ENCODE measurements at places on chromosomes 4 and X. TPM values are rescaled to one million over a fixed set of nuclear protein-coding genes. Genes with fewer than 3 reads are reported as not detected.
A peak's percentile ranks its signal among the peaks of the same experiment; 100 is the strongest.

- peak; percentile 66 for DNase-seq
- no peak overlapping the region for H3K4me3 ChIP-seq
- H3K27me3 ChIP-seq, result no peaks in the 10 kb centered on the region
- H3K27ac ChIP-seq, result peak overlapping the region; percentile 37
Measured at GRCh38 chr4:75345423-75345822, 168.8 kb downstream of the RCHY1 start.

GRCh38 chr4:10107111-10108091 lies 9.2 kb downstream of the WDR1 start:
- H3K27ac ChIP-seq, result peak overlapping the region; percentile 81
- no peak for DNase-seq
- H3K4me1 ChIP-seq, result peaks cover 44% of the 10 kb centered on the region
- peaks cover 35% of the 10 kb centered on the region for H3K36me3 ChIP-seq
- no peaks in the 10 kb centered on the region for H3K27me3 ChIP-seq

GRCh38 chrX:102968216-102968615 lies 31.1 kb downstream of the RAB40AL start:
- H3K27ac ChIP-seq, result no peak overlapping the region
- DNase-seq, result no peak
- no peak overlapping the region for H3K4me3 ChIP-seq
- H3K27me3 ChIP-seq, result no peaks in the 10 kb centered on the region
- H3K36me3 ChIP-seq, result no peaks in the 10 kb centered on the region
- no peaks in the 10 kb centered on the region for H3K4me1 ChIP-seq

GRCh38 chr4:129883996-129884395 lies 788.0 kb downstream of the C4orf33 start:
- no peaks in the 10 kb centered on the region for H3K4me1 ChIP-seq
- no peak overlapping the region for H3K27ac ChIP-seq
- H3K36me3 ChIP-seq, result no peaks in the 10 kb centered on the region
- H3K4me3 ChIP-seq, result no peak overlapping the region
- DNase-seq, result no peak

- H3K4me3 ChIP-seq, result no peak overlapping the region
- no peaks in the 10 kb centered on the region for H3K4me1 ChIP-seq
- no peak overlapping the region for H3K27ac ChIP-seq
- H3K27me3 ChIP-seq, result no peaks in the 10 kb centered on the region
- DNase-seq, result no peak
- H3K36me3 ChIP-seq, result no peaks in the 10 kb centered on the region
Measured at GRCh38 chr4:52966781-52967180, 104.7 kb downstream of the RASL11B start.

DNA sequence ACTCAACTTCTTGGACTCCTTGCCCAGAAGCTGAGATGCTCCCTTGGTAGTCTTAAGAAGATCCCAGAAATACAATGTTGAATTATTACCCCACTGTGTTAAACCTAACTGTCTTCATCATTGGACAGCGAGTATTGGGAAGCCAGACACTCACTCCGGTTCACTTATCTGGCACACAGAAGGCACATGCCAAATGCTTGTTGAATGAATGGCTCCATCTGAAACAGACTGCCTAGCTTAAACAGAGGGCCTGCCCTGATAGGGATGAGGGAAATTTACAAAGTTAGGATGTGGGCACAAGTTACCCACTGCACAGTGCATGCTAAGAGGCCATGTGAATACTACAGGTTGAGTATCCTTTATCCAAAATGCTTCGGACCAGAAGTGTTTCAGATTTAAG lies 79.3 kb downstream of the RASL11B start:
- H3K4me3 ChIP-seq, result no peak overlapping the region
- H3K36me3 ChIP-seq, result no peaks in the 10 kb centered on the region
- no peaks in the 10 kb centered on the region for H3K4me1 ChIP-seq
- no peak for DNase-seq
- no peaks in the 10 kb centered on the region for H3K27me3 ChIP-seq

- no peak for DNase-seq
- H3K4me3 ChIP-seq, result no peak overlapping the region
- no peaks in the 10 kb centered on the region for H3K4me1 ChIP-seq
- H3K27ac ChIP-seq, result no peak overlapping the region
- H3K27me3 ChIP-seq, result no peaks in the 10 kb centered on the region
- H3K36me3 ChIP-seq, result no peaks in the 10 kb centered on the region
Measured at GRCh38 chr4:97911236-97911906, 231.9 kb downstream of the STPG2 start.

GRCh38 chr4:13386405-13387107 lies 97.6 kb downstream of the RAB28 start:
- H3K27me3 ChIP-seq, result no peaks in the 10 kb centered on the region
- H3K4me1 ChIP-seq, result no peaks in the 10 kb centered on the region
- H3K4me3 ChIP-seq, result no peak overlapping the region
- peak; percentile 80 for DNase-seq
- H3K36me3 ChIP-seq, result no peaks in the 10 kb centered on the region
- no peak overlapping the region for H3K27ac ChIP-seq

DNA sequence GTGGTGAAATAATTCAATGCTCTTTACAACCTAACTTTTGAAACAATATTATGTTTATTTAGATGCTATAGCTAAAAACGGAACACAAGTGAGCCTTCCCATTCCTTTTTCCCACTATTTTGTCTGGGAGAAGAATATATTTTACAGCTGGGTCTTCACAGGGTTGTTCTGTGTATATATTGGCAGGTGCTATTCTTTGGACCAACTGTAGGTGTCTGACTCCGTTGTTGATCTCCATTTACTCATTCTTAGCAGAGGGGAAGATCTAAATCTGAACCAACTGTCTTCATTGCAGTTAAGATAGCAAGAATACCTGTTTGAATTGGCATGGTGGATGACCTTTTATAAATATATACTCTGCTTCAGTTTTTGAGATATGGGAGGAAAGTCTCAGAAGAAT lies 257.4 kb downstream of the CFAP299 start:
- H3K27ac ChIP-seq, result no peak overlapping the region
- H3K36me3 ChIP-seq, result no peaks in the 10 kb centered on the region
- no peak overlapping the region for H3K4me3 ChIP-seq
- H3K4me1 ChIP-seq, result no peaks in the 10 kb centered on the region
- DNase-seq, result no peak

- H3K4me3 ChIP-seq, result no peak overlapping the region
- DNase-seq, result no peak
- no peaks in the 10 kb centered on the region for H3K4me1 ChIP-seq
- no peaks in the 10 kb centered on the region for H3K27me3 ChIP-seq
Measured at GRCh38 chr4:6123976-6124375, 76.4 kb downstream of the JAKMIP1 start.

DNA sequence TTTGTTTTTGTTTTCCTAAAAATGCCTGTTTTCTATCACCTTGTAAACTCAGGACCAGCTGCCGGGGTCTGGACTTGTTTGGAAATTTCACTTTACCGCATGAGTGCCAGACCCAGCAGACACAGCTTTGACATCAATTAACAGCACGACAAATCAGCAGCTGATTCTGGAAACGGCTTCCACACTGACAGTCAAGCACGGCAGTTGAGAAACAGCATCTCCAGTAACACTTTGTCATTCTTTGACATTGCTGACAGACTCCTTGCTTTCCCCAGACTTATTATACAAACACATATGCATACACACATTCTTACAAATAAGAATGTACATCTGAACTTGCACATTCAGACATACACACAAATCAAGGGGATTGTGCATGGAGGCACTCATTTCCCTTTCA lies 1017.6 kb upstream of the HS3ST1 start:
- DNase-seq, result no peak
- no peak overlapping the region for H3K27ac ChIP-seq
- no peaks in the 10 kb centered on the region for H3K4me1 ChIP-seq
- H3K36me3 ChIP-seq, result no peaks in the 10 kb centered on the region
- no peaks in the 10 kb centered on the region for H3K27me3 ChIP-seq
- no peak overlapping the region for H3K4me3 ChIP-seq

- no peak overlapping the region for H3K4me3 ChIP-seq
- no peaks in the 10 kb centered on the region for H3K27me3 ChIP-seq
- no peaks in the 10 kb centered on the region for H3K36me3 ChIP-seq
Measured at GRCh38 chr4:48909697-48910096, 3.1 kb upstream of the OCIAD2 start.

- H3K27ac ChIP-seq, result no peak overlapping the region
- no peak for DNase-seq
- H3K27me3 ChIP-seq, result no peaks in the 10 kb centered on the region
Measured at GRCh38 chr4:166625018-166625637, 609.2 kb downstream of the SPOCK3 start.

- H3K27me3 ChIP-seq, result no peaks in the 10 kb centered on the region
- no peak overlapping the region for H3K4me3 ChIP-seq
- H3K27ac ChIP-seq, result no peak overlapping the region
- peak; percentile 61 for DNase-seq
Measured at GRCh38 chr4:122700178-122700725, 32.3 kb upstream of the BBS12 start.

GRCh38 chr4:76011700-76012387 lies 4.5 kb upstream of the CXCL9 start:
- H3K27ac ChIP-seq, result peak overlapping the region; percentile 74
- H3K4me3 ChIP-seq, result peak overlapping the region; percentile 27
- peaks cover 6% of the 10 kb centered on the region for H3K4me1 ChIP-seq

DNA sequence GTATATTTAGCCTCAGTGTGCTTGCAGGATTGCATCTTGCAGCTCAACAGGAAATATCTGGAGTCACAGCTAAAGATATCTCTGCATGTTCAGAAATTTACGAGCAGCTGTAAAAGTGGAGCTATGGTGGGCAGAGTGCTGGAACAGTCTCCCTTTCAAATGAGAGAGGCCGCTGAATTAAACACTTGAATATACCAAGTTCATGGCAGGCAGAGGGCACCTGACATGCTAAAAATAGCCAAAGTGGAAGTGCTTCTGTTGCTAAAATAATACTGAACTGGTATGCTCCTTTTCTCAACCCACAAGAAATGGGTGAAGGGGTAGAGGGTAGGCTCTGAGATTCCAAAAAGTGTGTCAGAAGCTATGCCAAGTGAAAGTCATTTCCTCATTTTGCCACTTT lies 98.1 kb downstream of the MGST2 start:
- H3K4me3 ChIP-seq, result no peak overlapping the region
- no peak overlapping the region for H3K27ac ChIP-seq
- H3K36me3 ChIP-seq, result no peaks in the 10 kb centered on the region
- H3K27me3 ChIP-seq, result no peaks in the 10 kb centered on the region
- no peak for DNase-seq

GRCh38 chrX:134547047-134547679 lies 87.2 kb downstream of the HPRT1 start:
- no peaks in the 10 kb centered on the region for H3K27me3 ChIP-seq
- H3K36me3 ChIP-seq, result peaks cover 8% of the 10 kb centered on the region
- DNase-seq, result no peak
- peaks cover 6% of the 10 kb centered on the region for H3K4me1 ChIP-seq

GRCh38 chrX:49058794-49059193 lies at the start of gene CCDC120:
Gene CCDC120 (plus strand): TSS chrX:49058999. CDS start chrX:49062042, 3,043 bp downstream.
- DNase-seq, result no peak
- no peak within 1 kb of the TSS for H3K4me3 ChIP-seq
- no peaks in the 10 kb centered on the region for H3K27me3 ChIP-seq
- no peak within 1 kb of the TSS for H3K27ac ChIP-seq
- H3K36me3 ChIP-seq, result no peaks in the 10 kb centered on the region

DNA sequence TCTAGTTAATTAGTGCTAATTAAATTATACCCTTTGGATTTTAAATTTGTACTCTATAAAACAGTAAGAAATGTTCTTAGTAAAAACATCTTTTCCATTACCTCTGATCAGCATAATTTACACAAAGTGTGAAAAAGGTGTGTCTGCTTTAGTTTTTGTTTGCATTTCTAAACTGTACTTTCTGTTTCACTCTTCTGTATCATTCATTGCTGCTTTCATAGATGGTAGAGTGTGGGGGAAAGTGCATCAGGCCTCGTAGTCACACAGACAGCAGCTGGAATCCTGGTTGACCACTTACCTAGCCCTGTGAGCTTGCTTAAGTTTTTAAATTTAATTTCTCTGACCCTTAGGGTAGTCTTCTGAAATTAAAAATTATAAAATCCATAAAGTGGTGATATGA lies 275.4 kb upstream of the PITX2 start:
- H3K27me3 ChIP-seq, result no peaks in the 10 kb centered on the region
- no peak overlapping the region for H3K27ac ChIP-seq
- no peaks in the 10 kb centered on the region for H3K36me3 ChIP-seq
- H3K4me3 ChIP-seq, result no peak overlapping the region
- DNase-seq, result no peak
- no peaks in the 10 kb centered on the region for H3K4me1 ChIP-seq

GRCh38 chr4:104693601-104694201 lies 199.0 kb upstream of the CXXC4 start:
- H3K36me3 ChIP-seq, result no peaks in the 10 kb centered on the region
- peak; percentile 12 for DNase-seq
- no peak overlapping the region for H3K27ac ChIP-seq
- no peak overlapping the region for H3K4me3 ChIP-seq

DNA sequence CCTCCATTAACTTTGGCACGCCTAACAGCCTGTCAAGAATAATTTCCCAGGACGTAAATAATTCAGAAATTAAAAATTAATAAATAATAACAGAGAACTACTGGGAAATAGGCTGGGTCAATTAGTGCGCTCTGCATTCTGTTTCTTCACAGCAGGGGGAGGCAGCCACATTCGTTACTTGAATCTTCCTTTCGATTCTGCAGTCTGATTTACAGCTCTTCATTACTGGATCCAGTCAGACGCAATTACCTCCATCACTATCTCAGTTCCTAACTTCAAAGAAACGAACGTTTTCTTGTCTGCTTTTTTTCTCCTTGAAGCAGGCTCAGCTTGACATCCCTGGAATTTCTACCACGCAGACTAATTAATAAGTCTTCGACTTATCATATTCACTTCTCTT lies 9.0 kb upstream of the RPL34 start:
- no peaks in the 10 kb centered on the region for H3K4me1 ChIP-seq
- no peak overlapping the region for H3K27ac ChIP-seq
- DNase-seq, result peak; percentile 23
- H3K27me3 ChIP-seq, result no peaks in the 10 kb centered on the region
- peak overlapping the region; percentile 57 for H3K4me3 ChIP-seq

- no peaks in the 10 kb centered on the region for H3K36me3 ChIP-seq
- no peaks in the 10 kb centered on the region for H3K27me3 ChIP-seq
- no peaks in the 10 kb centered on the region for H3K4me1 ChIP-seq
- peak overlapping the region; percentile 67 for H3K4me3 ChIP-seq
- peak overlapping the region; percentile 90 for H3K27ac ChIP-seq
Measured at GRCh38 chrX:73851014-73852009, 288.3 kb downstream of the CHIC1 start.

DNA sequence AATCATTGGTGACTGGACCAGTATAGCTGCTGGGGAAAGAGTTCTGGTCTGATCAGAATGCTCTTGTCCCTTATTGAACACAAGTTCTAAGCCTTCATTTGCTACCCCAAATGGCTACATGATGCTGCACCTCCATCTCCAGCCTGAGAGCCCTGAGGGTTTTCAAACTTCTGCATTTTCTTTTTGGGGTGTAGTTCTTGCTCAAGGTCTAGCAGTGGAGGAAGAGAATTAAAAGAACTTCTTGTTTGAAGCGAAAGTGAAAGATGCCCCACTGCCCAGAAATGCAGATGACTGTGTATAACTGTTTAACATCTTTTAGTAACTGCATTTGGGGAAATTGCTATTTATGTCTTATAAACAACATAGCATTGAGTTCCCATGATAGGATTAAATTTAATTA lies 38.5 kb downstream of the LAMTOR3 start:
- DNase-seq, result no peak
- H3K36me3 ChIP-seq, result no peaks in the 10 kb centered on the region
- no peaks in the 10 kb centered on the region for H3K4me1 ChIP-seq
- H3K4me3 ChIP-seq, result no peak overlapping the region

PLCXD1 gene
- total RNA-seq, result 10.9 TPM

CNKSR2 gene
- 0.33 TPM for total RNA-seq

MAGEB17 gene
- total RNA-seq, result not detected

TTC29 gene
- total RNA-seq, result not detected

INTS12 gene
- 19.0 TPM for total RNA-seq

FAT4 gene
- 17.8 TPM for total RNA-seq

SUPT20HL1 gene
- total RNA-seq, result not detected

RAB40A gene
- under 0.01 TPM for total RNA-seq

HSFX3 gene
- not detected for total RNA-seq

JCHAIN gene
- total RNA-seq, result 14.1 TPM

PNMA3 gene
- 0.26 TPM for total RNA-seq

SNX25 gene
- total RNA-seq, result 29.0 TPM

SPACA5 gene
- total RNA-seq, result not detected
